SJCRH30 (cell line): ENCODE measurements at places on chromosomes 12 and 14. TPM values are rescaled to one million over a fixed set of nuclear protein-coding genes. Genes with fewer than 3 reads are reported as not detected.

DNA sequence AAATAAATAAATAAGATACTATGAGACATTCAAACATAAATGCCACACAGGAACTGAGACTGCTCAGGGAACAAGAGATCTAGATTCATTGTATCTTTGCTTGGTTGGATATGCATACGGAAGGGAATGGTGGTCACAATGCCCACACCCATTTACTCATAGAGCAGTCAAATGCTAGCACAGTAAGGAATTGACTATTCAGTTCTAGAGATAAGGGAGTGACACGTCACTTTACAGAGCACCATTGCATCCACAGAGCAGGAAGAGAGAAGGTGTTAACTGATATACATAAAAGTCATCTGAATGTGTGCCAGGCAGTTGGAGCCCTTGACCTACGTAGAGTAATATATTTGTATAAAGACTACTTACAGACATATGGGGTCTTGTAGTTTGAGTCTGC lies 530.0 kb upstream of the NOVA1 start:
- no peaks in the 10 kb centered on the region for H3K4me1 ChIP-seq
- no peak overlapping the region for H3K27ac ChIP-seq
- H3K4me3 ChIP-seq, result no peak overlapping the region
- H3K27me3 ChIP-seq, result no peaks in the 10 kb centered on the region
- no peak for DNase-seq

DNA sequence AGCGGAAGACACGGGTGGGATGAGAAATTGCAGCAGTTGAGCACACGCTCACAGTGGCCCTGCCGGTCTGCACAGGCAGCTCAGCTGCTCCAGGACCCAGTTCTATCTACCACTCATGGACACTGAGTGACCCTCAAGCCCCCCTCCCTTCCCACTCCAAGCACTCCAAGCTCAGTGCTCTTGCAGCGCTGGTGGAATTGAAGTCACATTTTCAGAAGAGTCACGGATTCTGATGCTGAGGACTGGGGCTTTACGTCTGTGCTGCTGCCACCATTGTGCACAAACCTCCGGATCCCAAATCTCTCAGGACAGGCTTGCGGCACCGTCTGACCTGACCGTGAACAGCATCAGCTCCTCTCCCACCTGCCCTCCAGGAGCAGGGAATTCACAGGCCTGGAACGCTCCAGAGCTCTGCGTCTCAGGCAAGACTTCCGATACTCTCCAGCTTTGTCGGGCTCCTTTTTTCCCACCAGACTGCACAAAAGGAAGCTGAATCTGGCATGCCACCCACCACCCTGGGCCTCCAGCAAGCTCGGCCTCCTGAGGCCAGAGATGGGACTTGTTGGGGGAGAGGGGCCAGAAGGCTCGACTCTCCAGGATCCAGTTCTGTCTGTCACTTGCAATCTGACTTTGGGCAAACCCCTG lies 213.1 kb upstream of the RTL1 start:
- no peak overlapping the region for H3K4me3 ChIP-seq
- H3K27ac ChIP-seq, result no peak overlapping the region
- no peaks in the 10 kb centered on the region for H3K4me1 ChIP-seq
- DNase-seq, result no peak
- no peaks in the 10 kb centered on the region for H3K27me3 ChIP-seq

Gene CHMP4A
- 21.5 and 29.1 TPM in 2 replicates for total RNA-seq

DNA sequence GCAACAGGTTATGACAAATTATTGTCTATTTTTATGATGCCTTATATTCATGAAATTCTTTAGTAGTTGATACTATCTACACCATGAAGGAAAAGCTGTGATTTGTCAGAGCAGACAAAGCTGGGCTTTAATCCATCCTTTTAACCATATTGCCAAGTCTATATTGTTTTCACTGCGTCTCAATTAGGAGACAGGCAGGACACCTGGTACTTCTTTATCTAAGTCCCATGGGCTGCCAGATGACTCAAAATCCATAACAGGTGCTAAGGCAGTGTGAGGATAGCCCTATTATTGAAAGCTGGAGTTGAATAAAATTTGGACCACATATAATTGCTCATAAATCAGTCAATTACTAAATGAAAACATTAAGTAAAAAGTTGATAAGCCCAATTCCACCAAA lies 22.6 kb downstream of the INSM2 start:
- no peaks in the 10 kb centered on the region for H3K27me3 ChIP-seq
- DNase-seq, result peak; percentile 15
- no peaks in the 10 kb centered on the region for H3K36me3 ChIP-seq

DNA sequence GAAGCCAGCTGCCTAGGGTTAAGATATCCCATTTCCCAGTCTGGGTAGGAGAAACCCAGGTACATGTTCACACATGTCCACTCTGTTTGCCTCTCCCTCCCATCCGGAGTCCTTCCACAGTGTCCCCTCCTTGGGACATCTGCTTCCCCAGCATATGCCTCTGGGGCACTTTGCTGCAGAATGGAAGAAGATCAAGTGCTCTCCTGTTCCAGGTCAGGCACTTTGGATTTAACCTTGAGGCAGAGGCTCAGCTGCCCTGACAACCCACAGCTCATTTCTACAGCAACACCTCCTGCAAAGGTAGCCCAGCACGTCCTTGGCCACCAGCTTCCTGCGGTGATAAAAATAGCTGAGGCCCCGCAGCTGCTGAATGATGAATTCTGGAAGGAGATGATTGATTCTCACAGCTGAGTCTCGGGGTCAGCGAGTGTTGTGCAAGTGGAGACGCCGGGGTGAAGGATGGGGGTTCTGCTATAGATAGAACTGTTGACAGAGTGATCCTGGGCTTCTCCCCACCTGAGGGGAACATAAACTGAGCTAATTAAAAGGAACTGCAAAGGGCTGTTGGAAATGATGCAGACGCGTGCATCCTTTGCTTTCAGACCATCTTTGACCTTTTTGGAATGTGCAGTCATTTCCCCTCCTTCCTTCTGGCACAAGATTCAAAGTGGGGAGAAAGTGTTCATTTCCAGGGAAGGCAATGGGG lies 145.0 kb downstream of the SLC38A6 start:
- H3K27me3 ChIP-seq, result no peaks in the 10 kb centered on the region
- H3K36me3 ChIP-seq, result no peaks in the 10 kb centered on the region
- H3K4me1 ChIP-seq, result peaks cover 38% of the 10 kb centered on the region
- peak; percentile 93 for DNase-seq
- H3K27ac ChIP-seq, result peak overlapping the region; percentile 83

DNA sequence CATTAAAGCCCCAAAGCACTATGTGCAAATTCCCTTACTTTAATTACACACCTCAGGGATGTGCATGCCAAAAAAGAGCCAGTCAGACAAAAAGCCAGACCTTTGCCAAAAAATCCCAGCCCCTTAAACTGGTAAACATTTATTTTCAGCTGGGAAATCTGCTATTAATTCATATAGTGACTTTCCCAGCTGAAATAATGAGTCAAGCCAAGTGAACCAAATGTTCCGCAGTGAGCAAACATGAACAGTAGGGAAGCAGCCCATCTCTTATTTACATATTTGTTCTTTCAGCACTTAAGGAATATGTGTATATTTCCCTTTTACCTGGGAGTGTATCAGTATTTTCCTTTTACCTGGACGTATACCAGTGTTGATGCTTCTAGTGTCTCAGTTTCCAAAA lies 44.0 kb upstream of the OTX2 start:
- H3K36me3 ChIP-seq, result no peaks in the 10 kb centered on the region
- H3K27ac ChIP-seq, result no peak overlapping the region
- DNase-seq, result no peak
- H3K4me3 ChIP-seq, result no peak overlapping the region
- H3K4me1 ChIP-seq, result no peaks in the 10 kb centered on the region

- DNase-seq, result no peak
- H3K36me3 ChIP-seq, result peaks cover 10% of the 10 kb centered on the region
- no peak overlapping the region for H3K27ac ChIP-seq
- H3K4me1 ChIP-seq, result no peaks in the 10 kb centered on the region
Observed at GRCh38 chr14:93263416-93263815, 56.4 kb downstream of the UBR7 start.

DNA sequence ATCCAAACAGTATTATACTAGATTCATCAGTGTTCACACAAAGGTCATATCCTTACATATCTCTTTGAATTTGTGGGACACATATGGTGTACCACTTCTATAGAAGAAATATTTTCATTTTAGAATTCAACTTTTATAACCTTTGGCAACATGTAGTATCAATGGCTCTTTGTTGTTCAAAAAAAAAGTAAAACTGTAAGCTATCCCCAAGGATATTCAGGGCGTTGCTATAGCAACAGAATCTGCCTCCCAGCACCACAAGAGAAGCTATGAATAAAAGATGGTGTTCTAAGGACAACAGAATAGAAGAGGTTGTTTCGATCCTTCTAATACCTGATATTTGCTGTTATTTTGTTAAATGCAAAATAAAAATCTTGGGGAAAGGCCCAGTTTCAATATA lies 139.3 kb downstream of the BRMS1L start:
- DNase-seq, result no peak
- H3K4me1 ChIP-seq, result no peaks in the 10 kb centered on the region

- H3K36me3 ChIP-seq, result no peaks in the 10 kb centered on the region
- no peak overlapping the region for H3K27ac ChIP-seq
- H3K4me3 ChIP-seq, result no peak overlapping the region
- DNase-seq, result no peak
- H3K27me3 ChIP-seq, result no peaks in the 10 kb centered on the region
Observed at GRCh38 chr14:105761842-105762241, 235.5 kb downstream of the TMEM121 start.

DNA sequence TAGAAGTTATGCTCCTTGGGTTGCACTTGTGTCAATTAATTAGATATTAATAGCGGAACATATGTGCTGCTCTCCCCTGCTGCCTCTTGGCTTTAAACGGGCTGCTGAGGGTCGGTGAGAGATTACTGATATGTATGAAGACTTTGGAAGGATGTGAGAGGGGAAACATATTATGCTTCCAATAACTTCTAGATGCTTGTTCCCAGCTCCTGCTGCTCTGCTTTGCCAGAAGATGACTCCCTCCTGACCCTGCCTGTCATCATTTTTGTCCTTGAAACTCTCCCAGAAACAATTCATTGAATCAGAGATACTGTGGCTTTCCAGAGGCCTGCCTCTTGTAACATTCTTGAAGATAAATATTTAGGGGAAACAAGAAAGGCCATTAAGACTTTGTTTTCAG lies 300.1 kb upstream of the STXBP6 start:
- no peaks in the 10 kb centered on the region for H3K36me3 ChIP-seq
- H3K27ac ChIP-seq, result no peak overlapping the region
- no peak for DNase-seq
- no peaks in the 10 kb centered on the region for H3K27me3 ChIP-seq

- H3K4me3 ChIP-seq, result no peak overlapping the region
- DNase-seq, result peak; percentile 24
- no peaks in the 10 kb centered on the region for H3K27me3 ChIP-seq
- H3K36me3 ChIP-seq, result no peaks in the 10 kb centered on the region
Observed at GRCh38 chr12:43406801-43407200, 145.2 kb downstream of the ADAMTS20 start.

- H3K27me3 ChIP-seq, result no peaks in the 10 kb centered on the region
- DNase-seq, result peak; percentile 61
- H3K4me1 ChIP-seq, result peaks cover 14% of the 10 kb centered on the region
- H3K27ac ChIP-seq, result peak overlapping the region; percentile 94
Observed at GRCh38 chr12:110281549-110282299, 677 bp downstream of the ATP2A2 start.

Gene WASHC3
- 33.7 and 38.4 TPM in 2 replicates for total RNA-seq

DNA sequence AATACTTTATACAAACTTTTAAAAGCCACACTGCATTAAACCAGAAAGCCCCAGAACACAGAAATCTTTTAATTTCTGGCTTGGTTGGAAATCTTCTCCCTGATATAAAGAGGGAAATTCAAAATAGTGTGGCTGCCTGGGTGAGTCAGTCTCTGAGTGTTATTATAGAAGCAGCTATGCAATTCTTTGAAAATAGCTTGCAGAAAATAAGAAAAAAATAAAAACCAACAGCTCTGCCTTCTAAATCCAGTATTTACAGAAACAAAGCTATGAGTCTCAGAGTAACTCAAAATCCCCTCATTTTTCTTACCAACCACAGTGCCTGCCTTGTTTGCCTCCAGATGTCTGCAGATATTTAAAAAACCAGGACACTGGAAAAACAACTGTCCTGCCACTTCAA lies 68.6 kb upstream of the FERMT2 start:
- no peak for DNase-seq
- H3K36me3 ChIP-seq, result no peaks in the 10 kb centered on the region
- H3K4me3 ChIP-seq, result no peak overlapping the region
- no peaks in the 10 kb centered on the region for H3K27me3 ChIP-seq
- no peak overlapping the region for H3K27ac ChIP-seq

- H3K27me3 ChIP-seq, result no peaks in the 10 kb centered on the region
- DNase-seq, result peak; percentile 63
- no peaks in the 10 kb centered on the region for H3K36me3 ChIP-seq
- no peak overlapping the region for H3K4me3 ChIP-seq
Observed at GRCh38 chr14:57512220-57512619, 18.6 kb upstream of the CCDC198 start.

DNA sequence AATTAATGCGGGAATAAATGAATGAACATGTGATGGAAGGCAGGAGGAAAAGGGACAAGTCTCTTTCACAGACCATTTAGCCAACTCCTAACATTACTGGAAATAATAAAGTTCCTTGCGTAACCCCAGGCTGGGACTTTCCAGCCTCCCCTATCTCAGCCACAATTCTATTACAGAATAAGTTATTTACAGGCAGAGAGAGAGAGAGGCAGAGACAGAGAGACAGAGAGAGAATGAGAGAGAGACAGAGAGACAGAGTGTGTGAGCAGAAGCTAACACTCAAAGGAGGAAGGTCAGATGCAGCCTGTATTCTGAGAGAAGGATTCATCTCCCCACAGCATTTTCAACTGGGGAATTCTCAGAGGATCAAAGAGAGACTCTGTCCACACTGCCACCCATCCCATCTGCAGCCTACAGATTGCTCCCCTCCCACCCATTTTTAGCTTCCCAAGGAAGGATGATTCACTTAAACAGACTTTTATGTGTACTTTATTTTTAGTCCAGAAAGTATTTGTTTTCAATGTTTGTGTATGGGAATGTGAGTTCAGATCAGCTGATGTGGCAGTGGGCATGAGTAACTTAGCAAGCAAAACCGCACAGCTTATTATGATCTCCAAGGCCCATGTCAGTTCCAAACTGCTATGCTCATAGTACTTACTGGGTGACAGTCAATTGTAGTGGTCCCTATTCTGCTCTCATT lies 165.7 kb downstream of the CAND1 start:
- no peaks in the 10 kb centered on the region for H3K27me3 ChIP-seq
- H3K36me3 ChIP-seq, result no peaks in the 10 kb centered on the region
- H3K4me3 ChIP-seq, result no peak overlapping the region
- peaks cover 12% of the 10 kb centered on the region for H3K4me1 ChIP-seq
- no peak overlapping the region for H3K27ac ChIP-seq

Gene B3GNT4
- total RNA-seq, result 0.26 TPM in 1 of 2 replicates, not detected in the other

GRCh38 chr14:95502381-95502950 lies 14.0 kb downstream of the SYNE3 start:
- peak; percentile 49 for DNase-seq
- no peaks in the 10 kb centered on the region for H3K27me3 ChIP-seq
- peaks cover 15% of the 10 kb centered on the region for H3K36me3 ChIP-seq
- H3K4me3 ChIP-seq, result no peak overlapping the region

GRCh38 chr14:34013721-34014060 lies 62.8 kb upstream of the EGLN3 start:
- H3K4me3 ChIP-seq, result no peak overlapping the region
- no peaks in the 10 kb centered on the region for H3K36me3 ChIP-seq
- peak; percentile 51 for DNase-seq
- H3K27me3 ChIP-seq, result no peaks in the 10 kb centered on the region
- H3K4me1 ChIP-seq, result 0 out of 2 replicates have a peak, but pooled peaks cover 3% of the 10 kb centered on the region

Gene FGD4
- 9.0 and 10.3 TPM in 2 replicates for total RNA-seq

GRCh38 chr14:34872822-34873588 lies 2.2 kb downstream of the BAZ1A start:
- H3K4me3 ChIP-seq, result peak overlapping the region; percentile 85
- H3K27ac ChIP-seq, result peak overlapping the region; percentile 76
- peaks cover 4% of the 10 kb centered on the region; the same call in 1 of the 2 replicates for H3K4me1 ChIP-seq
- H3K27me3 ChIP-seq, result no peaks in the 10 kb centered on the region
- no peak for DNase-seq

Gene LRRK2
- total RNA-seq, result 0.04 TPM in 1 of 2 replicates, not detected in the other
